T-helper 22 cell (primary cell): ENCODE measurements at places on chromosomes 16 and 17.

GRCh38 chr17:72361892-72362291 lies 241.1 kb downstream of the SOX9 start:
- no peak for DNase-seq

DNA sequence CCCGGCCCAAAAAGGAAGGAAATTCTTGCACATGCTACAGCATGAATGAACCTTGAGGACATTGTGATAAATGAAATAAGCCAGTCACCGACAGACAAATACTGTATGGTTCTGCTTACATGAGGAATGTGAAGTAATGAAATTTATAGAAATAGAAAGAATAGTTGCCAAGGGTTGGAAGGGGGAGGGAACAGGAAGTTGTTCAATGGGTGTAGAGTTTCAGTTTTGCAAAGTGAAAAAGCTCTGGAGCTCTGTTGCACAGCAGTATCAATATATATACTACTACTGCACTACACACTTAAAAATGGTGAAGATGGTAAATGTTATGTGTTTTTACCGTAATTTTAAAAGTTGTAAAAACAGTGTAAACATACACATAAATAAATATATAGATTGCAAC lies 43.7 kb downstream of the PKD1L3 start:
- no peak for DNase-seq

- no peak for DNase-seq
Observed at GRCh38 chr17:68197091-68197996, 50.5 kb upstream of the AMZ2 start.

GRCh38 chr16:5011637-5012036 lies 22.1 kb downstream of the NAGPA start:
- DNase-seq: no peak

DNA sequence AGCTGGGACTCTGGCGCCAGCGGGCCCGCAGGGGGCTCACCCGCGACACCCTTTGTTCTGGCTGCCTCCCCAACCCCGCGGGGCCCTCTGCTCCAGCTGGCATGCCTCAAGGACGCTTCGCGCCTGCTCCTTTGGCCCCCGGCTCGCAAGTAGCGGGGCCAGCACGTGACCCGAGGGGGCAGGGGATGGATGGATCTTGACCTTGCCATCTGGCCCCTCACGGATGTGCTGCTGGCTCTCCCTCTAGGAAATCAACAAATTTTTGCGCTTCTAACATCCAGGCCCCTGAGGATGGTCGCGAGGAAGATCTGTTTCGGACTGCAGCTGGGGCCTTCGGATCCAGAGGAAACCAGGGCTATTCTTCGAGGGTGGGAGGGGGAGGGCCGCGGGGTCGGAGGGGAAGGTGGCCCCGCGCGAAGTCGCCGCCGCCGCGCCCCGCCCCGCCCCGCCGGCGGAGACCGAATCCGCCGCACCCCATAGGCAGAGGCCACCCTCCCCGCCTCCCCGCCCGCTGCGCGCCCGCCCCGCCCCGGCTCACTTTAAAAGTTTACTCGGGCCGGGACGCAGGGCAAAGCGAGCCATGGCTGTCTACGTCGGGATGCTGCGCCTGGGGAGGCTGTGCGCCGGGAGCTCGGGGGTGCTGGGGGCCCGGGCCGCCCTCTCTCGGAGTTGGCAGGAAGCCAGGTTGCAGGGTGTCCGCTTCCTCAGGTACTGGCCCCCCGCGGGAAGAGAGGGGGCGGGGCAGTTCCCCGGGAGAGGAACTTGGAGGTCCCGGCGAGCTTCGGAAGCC lies at the start of gene ACSF2:
TSS of gene ACSF2 (plus strand) at position 537 of the 790 bp plus-strand sequence. CDS start at position 581, 44 bp downstream.
- peak; percentile 63 for DNase-seq
